ENCODE measurements at places on chromosomes 1 and 21.
A peak's percentile ranks its signal among the peaks of the same experiment; 100 is the strongest.

DNA sequence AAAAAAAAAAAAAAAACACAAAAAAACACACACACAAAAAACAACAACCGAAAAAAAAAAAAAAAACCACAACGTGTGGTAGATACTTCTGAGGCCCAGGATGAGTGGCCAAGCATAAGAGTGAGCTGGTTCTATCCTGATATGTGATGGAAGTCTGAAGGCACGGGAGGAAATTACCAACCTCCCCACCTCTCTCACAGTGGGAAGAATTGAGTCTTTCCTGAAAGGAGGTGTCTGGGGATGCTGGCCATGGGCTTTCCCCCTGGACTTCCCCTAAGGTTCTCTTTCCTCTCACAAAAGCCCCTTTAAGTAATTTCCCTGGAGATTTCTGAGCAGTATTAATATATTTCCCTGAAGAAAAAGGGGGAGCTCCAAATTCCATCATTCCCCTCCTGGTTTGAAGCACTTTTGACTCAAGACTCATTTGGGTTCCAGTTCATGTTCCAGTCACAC, 5.2 kb downstream of the TMCC2 start:
- DNase-seq = no peak

- no peak for DNase-seq
Observed at GRCh38 chr1:111884772-111885443, 104.6 kb downstream of the KCND3 start.

DNA sequence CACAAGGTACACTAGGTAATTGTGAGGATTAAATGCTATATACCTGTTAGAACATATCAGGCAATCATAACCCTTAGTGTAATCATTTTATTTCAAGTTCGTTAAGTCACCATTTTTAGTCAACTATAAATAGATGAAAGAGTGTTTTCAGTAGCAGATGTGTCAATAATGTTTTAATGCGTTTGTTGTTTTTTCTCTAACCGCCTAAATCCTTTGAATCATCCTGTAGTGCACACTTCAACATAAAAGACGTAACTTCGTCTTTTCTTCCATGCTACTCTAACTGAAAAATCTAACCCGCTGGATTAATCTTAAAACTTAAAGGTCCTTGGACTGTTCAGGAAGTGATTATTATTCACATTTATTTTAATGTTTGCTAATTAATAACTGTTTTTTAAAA, 7.2 kb upstream of the LBR start:
- no peak for DNase-seq

DNA sequence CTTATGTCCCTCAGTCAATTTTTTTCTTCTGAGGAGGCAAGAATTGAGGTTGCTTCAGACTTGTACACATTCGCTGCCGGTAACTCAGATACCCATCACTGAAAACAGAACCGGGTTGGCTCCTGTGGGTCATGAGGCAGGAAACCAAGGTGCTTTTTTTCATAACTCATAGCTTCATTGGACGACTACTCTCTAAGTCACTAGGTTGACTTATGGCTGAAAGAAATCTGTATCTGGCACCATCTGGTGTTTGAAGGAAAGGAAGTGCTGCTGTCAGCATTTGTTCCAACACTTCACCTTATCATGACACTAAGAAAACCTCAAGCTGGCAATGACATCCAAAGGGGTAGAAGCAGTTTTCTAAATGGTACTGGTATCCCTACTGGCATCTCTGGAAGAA, 82.3 kb downstream of the TBX19 start:
- no peak for DNase-seq

- DNase-seq = no peak
Observed at GRCh38 chr1:92218559-92218958, 844 bp downstream of the C1orf146 start.

- no peak for DNase-seq
Observed at GRCh38 chr1:116763787-116764465, 9.7 kb downstream of the CD2 start.

DNA sequence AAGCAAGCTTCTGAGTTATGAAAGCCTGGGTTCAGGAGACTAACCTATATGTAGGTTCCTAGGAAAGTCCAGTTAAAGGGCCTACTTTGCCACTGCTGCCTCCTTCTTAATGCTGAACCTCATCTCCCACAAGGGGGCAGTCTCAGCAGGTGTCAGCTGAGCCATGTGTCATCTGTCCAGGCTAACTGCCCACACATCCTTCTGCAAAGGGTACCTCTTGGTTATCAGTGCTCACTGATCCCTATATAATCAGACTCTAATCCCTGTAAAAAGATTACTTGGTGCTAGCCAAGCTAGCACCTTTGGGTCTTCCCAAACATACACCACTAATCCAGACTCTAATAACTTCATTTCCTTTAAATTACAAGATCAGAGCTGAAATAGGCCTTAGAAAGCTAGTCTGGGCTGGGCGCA, 9.0 kb downstream of the PRDX1 start:
- peak; percentile 83 for DNase-seq

GRCh38 chr1:244012202-244012601, 38.9 kb upstream of the ZBTB18 start:
- DNase-seq = peak; percentile 60

DNA sequence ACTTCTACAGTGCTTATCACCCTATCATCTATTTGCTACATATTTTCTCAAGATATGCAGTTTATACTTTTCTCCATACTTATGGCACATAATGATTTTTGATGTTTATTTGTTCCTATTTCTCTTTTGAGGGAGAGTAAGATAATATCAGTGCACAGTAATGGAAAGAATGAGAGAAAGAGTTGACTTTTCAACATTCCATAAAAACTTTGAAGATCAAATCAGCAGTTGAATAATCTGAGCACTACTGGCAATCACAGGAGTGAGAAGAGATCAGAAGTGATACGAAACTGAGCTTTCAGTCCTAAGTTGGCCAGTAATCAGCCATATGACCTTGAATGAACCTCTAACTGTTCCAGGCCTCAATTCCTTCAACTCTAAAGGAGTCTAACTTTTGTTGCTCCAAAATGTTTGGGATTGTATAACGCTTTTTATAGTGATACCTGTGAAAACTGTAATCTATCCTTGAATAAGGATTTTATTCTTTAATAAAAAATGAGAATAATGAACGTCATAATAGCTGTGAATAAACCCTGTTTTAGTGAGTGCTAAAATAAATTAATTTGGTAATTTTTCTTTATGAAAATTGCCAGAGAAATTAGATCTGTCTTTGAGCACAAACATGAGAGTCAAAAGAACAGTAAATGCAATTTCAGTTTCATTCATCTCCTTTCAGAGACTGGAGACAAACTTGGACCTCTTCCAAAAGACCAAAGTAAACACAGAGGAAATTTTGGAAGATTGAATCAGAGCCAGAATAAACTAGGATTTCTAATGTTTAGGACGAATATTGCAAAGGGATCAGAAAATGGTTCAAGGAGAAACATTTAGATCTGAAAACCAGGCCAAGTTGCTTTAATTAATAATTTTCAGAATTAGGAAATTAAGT, 309.9 kb downstream of the ADGRL2 start:
- DNase-seq = peak; percentile 41

DNA sequence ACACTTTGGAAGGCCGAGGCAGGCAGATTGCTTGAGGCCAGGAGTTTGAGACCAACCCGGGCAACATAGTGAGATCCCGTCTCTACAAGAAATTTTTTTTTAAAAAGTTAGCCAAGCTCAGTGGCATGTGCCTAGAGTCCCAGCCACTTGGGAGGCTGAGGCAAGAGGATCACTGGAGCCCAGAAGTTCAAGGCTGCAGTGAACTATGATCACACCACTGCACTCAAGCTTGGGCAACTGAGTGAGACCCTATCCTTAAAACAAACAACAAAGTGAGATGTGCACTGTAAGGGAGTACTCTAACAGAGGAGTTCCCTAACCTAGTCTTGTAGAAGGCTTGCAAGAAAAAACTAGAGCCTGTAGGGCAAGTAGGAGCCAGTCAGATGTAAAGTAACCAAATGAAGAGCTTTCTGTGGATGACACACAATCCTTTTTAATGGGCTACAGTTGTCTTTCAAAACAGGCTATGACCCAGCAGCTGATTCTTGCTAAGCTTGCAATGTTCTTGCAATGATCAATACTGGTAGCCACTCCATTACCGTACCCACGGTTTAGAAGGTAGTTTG, 38.0 kb upstream of the SRP9 start:
- no peak for DNase-seq

GRCh38 chr1:221648201-221648600, 93.7 kb downstream of the DUSP10 start:
- no peak for DNase-seq

- DNase-seq = peak; percentile 15
Observed at GRCh38 chr1:75707191-75707590, 17.3 kb upstream of the ACADM start.

- DNase-seq = no peak
Observed at GRCh38 chr1:115744646-115745275, 23.8 kb downstream of the CASQ2 start.

DNA sequence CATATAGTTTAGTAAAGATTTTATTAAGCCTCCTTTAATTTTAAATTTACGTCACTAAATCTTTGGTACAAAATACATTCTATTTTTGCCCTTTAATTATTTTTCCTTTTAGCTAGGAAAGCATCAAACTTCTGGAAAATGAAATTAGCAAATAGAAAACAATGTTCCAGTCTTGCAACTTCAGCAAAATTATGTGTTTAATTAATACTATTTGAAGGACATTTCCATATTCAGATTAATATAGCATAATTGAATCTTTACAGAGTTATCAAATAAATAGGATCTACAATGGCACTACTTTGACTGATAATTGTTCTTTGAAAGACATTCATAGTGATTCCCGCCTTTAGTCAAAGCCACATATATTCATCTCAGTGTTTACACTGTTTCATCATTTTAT, 904.2 kb downstream of the KCNT2 start:
- DNase-seq = no peak

DNA sequence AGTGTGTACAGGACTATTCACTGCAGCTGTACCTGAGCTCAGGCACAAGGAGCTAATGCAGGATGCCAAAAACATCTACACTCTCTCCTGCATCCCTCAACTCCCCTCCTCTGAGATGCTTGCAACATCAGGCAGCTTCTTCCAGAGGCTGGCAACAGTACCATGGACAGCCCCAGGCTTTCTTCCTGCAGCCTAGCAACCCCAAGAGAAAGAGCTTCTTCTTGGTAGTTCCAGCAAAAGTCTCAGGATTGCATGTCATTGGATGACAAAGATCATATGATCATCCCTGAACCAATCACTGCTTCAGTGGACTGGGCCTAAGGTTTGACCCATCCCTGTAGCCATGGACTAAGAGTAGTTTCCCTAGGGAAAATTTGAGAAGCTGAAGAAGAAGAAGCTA, 46.7 kb downstream of the CAMK2N1 start:
- DNase-seq = peak; percentile 58

DNA sequence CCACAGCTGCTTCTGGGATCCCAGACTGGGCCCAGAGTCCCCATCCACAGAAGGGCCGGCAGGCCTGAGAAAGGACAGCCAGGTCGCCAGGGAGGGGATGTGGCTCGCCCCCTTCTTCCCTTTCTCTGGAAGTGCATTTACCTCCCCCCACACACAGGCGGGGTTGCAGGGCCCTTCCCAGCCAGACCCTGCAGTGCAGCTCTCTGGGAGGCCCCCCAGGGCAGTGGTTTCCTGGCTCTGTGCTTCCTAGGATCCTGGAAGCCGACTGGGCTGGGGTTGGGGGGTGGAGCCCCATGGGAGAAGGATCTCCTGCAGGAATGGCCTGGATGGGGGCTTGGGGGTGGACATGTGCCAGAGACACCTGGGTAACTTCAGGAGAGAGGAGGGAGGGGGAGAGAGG, 4.2 kb upstream of the COL6A1 start:
- DNase-seq = no peak

- DNase-seq = peak; percentile 44
Observed at GRCh38 chr21:33688353-33688752, 46.1 kb downstream of the ITSN1 start.

DNA sequence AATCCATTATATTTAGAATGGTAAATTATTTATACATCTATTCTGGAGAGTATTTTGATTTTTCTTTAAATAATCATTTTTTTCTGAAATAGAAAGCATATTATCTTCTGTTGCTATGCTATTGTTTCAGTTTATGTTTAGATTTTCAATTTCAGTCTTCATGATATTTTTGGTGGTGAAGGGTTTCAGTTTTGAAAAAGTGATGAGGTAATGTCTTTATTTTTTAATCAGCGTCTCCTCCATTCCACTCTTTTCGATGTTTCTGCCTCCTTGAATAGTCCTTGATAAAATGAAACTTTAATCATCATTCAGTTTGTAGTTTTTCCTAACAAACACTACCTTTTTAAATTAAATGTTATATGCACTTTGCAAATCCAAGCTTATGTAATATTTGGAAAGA, 428.6 kb downstream of the PTPRC start:
- no peak for DNase-seq

- DNase-seq = no peak
Observed at GRCh38 chr1:240833075-240833474, 221.1 kb upstream of the GREM2 start.

DNA sequence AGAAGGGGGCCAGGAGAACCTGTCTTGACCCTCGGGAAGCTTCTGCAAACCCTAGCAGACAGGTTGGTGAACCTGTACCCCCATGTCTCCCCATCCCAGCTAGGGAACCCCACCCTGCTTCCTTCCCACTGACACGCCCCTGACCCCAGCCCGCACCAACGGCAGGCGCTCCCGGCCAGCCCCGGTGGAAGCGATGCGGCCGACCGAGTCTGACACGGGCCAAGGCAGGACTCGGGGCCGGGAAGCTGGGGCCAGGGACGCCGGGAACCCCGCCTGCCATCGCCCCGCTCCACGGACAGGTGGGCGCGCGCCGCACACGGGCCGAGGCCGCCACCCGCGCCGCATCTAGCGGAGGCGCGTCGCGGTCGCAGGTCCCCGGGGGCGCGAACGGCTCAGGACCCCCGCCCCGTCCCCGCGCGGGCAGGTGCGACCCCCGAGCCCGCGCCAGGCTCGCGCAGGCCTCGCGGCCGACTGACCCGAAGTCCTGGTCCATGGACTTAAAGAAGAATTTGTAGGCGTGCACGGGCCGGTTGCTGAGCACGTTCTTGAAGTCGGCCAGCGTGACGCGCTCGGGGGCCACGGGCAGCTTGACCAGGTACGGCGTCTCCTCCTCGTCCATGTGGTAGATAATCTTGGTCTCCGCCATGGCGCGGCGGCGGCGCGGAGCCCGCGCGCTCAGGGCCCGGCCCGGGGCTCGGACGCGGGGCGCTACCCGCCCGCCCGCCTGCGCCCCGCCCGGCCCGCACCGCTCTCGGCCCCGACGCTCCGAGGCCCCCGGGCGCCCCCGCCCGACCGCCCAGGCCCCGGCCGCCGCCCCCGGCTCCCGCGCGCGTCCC, 580 bp downstream of the DVL1 start:
- peak; percentile 72 for DNase-seq

GRCh38 chr1:240496356-240496755, 115.6 kb downstream of the GREM2 start:
- no peak for DNase-seq

GRCh38 chr1:156815307-156815826, 1.3 kb downstream of the SH2D2A start:
- DNase-seq = peak; percentile 86

Data from choroid plexus epithelial cell (primary cell).